ENCODE measurements at places on chromosomes 7 and 10.

GRCh38 chr10:89588671-89589070, 53.3 kb upstream of the SLC16A12 start:
- no peak for DNase-seq

- no peak for DNase-seq
These were observed 84.0 kb downstream of the ODAD2 start for GRCh38 chr10:27914888-27915287.

DNA sequence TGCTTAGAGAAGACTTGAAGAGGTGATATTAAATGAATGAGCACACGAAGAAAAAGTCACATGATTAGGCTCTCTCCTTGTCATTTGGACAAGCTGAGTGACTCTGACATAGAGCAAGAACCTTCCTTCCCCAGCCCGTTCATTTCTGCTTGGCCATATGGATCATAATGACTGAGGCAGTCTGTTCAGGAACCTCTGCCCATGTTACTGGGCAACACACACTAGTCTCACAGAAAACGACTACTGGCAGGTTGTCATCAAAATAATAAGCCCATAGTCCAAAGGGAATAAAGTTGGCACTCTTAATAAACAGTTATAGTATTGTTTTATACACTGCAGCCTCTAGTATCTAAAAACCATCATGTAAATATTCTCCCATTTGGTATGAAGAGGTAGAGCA, 635.0 kb downstream of the REEP3 start:
- DNase-seq = no peak

DNA sequence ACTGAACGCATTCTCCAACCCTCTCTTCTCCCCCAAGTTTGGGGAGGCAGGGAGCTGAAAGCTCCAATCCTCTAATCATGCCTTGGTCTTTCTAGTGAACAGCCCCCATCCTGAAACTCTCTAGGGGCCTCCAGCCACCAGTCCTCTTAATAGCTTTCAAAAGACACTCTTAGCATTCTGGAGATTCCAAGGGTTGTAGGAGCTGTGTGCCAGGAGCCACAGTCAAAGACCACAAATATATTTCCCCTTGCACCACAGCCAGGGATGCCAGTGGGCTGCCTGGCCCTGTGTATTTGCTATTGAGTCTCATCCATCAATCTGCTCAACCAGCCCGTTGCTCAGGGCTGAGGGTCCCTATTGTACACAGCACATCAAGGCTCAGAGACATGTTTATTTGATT, 18.5 kb upstream of the MLXIPL start:
- no peak for DNase-seq

GRCh38 chr7:129958643-129959470, 6.1 kb upstream of the UBE2H start:
- DNase-seq = peak; percentile 93

DNA sequence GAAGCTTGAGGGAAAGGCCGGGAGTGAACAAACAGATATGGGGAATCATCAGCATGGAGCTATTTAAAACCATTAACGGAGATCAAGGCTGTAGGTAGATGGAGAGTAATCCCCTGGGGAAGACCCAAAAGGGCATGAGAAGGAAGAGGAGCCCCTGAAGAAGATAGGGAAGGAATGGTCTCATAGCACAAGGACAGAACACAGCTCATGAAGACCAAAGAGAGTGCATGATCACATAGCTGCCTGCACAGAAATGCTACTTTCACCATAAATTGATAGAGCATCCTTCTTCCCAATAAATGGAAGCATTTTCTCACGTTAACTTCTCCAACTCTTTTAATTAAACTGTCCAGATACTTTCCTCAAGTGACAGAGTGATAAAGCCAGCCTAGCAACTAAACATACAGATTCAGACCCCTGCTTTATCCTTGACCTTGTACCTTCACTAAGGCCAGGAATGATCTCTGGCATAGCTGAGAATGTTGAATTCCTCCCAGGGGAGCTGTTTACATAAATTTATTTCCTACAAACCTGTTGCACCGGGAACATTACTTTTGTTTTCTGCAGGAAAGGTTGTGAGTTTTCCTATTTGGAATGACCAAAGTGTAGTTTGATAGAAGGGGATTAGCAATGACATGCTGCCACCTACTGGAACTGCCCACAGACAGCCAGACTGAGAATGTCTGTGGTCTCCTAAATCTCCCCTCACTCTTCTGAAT, 110.8 kb upstream of the LRGUK start:
- DNase-seq = no peak

- DNase-seq = no peak
These were observed 28.1 kb downstream of the SLIT1 start for GRCh38 chr10:97157578-97158095.

DNA sequence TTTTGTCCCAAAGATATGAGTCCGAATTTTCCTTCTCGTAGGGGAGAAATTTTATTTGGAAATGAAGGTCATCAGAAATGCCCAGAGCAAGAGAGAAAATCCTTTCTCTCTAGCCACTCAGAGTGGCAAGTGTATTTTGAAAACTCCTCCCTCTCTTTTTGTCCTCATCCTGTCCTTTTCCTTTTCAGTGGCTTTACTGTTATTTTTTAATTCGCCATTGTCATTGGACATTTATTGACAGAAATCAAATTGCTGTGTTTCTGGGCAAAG, 39.6 kb downstream of the TET1 start:
- no peak for DNase-seq

GRCh38 chr10:93963434-93963833, 30.3 kb upstream of the PLCE1 start:
- no peak for DNase-seq

Data from keratinocyte (primary cell).